ENCODE measurements at places on chromosomes 6 and 20.

- no peak for DNase-seq
Measured at GRCh38 chr20:45821947-45822346, 5.2 kb downstream of the TNNC2 start.

DNA sequence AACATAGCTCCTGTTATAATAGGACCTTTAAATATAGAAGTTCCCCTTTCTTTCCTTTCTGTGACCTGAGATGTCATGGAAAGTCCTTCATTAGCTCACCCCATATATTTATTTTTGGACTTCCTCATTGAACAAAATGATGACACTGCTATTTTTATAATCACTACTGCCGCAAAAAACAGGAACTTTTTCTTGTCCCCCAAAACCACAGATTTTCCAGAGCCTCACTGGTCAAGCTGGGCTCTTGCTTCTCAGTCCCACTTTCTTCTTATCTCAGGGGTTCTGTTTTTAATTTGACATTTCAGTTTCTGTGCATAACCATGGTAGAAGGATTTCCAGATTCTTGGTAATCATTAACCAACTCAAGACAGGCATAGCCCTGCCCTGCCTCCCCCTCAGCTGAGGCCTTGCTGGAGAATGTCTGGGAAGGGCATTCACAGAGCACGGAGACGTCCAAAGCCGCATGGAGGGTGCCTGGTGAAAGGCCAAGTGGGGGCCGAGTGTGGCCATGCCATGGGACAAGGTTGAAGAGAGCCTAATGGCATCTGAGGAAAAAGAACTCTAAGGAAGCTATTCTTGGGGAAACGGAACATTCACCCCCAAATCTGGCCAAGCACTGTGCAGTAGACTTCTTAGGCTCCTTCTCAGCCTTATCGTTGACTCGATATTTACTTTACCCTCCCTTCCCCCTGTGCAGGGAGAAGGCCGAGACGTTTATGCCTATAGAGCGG, 73.7 kb downstream of the EDN1 start:
- no peak for DNase-seq

GRCh38 chr6:157518397-157519250, 137.6 kb downstream of the ZDHHC14 start:
- DNase-seq, result no peak

- no peak for DNase-seq
Measured at GRCh38 chr20:57290178-57290484, 23.7 kb upstream of the BMP7 start.
